ENCODE measurements at places on chromosomes 12 and 14.

DNA sequence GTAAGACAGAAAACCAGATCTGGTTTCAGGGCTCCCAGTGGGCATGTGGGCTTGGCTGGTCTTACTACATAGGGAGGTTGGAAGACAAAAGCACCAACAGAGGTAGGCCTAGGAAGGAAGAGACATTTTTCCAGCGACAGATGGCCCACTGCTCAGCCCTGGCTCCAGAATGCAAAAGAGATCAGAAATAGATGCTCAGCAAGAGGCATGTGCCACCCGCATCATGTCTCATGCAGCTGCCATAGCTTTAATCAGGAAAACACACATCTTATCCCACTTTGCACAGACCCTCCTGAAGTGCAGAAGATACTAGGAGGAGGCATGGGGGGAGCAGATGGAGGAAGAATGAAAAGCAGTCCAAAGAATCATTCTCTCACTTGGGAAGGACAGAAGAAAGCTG, 25.3 kb downstream of the VASH1 start:
- no peak for DNase-seq

GRCh38 chr14:96811265-96811664, 14.1 kb downstream of the VRK1 start:
- DNase-seq: no peak

- no peak for DNase-seq
Measured at GRCh38 chr14:23047034-23047634, 5.1 kb downstream of the PSMB11 start.

- no peak for DNase-seq
Measured at GRCh38 chr12:6199531-6200255, 507 bp upstream of the CD9 start.

DNA sequence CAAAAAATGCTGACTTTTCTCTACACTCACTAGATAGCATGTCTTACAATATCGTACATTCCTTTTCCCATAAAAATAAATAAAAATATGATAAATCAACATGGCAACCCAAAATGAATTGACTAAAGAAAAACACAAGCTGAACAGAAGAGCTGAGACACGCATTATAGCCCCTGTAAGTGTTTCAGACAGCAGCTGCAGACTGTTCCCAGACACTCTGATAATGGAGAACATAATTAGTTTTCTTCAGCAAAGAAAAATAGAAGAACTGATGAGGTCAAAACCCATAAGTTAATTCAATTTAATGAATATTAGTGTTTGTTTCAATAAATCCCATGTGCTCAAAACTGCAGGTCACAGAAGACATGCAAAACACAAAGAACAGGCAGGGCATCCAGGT, 23.8 kb downstream of the ST8SIA1 start:
- DNase-seq: no peak

DNA sequence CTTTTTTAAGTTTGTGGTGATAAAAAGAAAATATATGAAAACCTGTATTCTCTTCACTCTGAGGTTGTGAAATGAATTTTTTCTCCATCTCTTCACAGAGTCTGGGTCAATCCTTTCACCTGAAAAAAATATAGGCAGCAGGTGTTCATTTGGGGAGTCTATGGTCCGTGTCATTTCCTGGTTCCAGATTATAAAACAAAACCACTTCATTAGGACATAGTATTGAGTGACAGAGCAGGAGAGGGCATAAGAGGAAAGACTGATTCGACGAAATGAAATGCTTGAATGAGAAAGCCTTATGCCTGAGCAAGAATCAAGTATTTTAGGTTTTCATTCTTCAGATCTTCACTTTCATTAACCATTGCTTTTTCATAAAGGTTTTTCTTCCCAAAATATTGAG, 51.8 kb upstream of the NUAK1 start:
- no peak for DNase-seq

- no peak for DNase-seq
Measured at GRCh38 chr14:33057585-33057984, 118.9 kb downstream of the NPAS3 start.

DNA sequence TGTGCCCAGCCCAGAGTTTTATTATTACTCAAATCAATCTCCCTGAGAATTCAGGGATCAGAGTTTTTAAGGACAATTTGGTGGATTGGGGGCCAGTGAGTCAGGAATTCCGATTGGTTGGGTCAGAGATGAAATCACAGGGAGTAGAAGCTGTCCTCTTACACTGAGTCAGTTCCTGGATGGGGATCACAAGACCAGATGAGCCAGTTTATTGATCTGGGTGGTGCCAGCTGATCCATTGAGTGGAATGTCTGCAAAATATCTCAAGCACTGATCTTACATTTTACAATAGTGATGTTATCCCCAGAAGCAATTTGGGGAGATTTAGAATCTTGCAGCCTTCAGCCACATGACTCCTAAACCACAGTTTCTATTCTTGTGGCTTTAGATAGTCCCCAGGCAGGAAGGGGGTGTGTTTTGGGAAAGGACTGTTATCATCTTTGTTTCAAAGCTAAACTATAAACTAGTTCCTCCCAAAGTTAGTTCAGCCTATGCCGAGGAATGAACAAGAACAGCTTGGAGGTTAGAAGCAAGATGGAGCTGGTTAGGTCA, 89.1 kb upstream of the CNOT2 start:
- no peak for DNase-seq

GRCh38 chr12:83642205-83642604, 955.5 kb downstream of the TMTC2 start:
- DNase-seq: no peak

DNA sequence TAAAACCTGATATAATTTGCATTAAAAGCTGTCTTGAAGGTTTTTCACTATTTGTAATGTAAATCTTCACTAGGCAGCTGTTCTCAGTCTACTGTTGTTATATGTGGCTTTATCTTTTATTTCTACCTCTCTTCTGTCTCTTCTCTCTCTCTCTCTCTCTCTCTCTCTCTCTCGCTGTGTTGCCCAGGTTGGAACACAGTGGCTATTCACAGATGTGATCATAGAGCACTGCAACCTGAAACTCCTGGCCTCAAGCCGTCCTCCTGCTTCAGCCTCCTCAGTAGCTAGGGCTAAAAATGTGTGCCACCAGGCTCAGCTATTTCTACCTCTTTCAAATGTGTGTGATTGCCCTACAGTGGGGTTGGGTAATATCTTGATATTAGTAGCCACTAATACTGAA, 21.1 kb downstream of the FUT8 start:
- no peak for DNase-seq

GRCh38 chr14:96649327-96649601, 147.1 kb downstream of the PAPOLA start:
- no peak for DNase-seq

DNA sequence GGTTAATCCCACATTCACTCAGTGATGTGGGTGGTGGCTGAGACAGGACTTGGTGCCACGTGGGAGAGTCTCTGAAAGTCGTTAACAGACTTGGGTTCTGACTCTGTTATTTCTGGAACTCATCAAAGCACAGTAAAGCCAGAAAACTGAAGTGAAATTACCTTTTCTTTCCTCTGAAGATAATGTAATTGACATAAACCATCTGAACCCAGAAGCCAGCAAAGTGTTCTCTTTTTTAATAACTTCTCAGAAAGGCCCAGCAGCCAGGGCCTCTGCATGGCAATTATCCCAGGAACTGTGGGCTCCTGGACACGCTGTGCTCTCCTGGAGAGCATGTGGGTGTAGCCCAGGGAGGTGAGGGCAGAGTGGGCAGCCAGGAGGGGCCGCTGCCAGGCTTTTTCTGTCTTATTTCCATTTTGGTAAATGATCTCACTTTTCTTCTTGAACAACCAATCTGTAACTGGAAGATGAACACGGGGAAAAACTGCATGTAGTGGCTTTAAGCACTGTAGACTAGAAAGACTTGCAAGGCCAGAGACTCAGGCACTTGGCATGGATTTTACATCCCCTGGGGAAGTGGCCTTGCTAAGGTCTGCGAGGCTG, 444.1 kb upstream of the TMEM132C start:
- DNase-seq: no peak

DNA sequence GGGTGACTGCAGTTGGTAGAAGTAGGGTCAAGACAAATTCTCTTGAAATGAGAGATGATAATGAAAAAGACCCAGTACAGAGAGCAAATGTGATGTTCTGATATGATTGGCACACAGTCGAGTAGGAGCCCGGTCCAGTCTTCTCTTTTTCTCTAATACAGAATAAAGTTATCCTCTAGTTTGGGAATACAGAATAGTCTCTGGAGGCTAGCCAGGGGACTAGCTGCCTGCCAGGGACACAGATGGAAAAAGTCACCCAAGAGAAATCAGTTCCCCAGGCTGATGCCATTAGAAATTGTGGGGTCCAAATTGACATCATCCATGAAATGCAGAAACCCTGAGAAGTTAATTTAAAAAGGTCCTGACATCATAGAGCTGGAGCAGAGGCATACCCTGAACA, 177.2 kb upstream of the NEDD1 start:
- DNase-seq: no peak

DNA sequence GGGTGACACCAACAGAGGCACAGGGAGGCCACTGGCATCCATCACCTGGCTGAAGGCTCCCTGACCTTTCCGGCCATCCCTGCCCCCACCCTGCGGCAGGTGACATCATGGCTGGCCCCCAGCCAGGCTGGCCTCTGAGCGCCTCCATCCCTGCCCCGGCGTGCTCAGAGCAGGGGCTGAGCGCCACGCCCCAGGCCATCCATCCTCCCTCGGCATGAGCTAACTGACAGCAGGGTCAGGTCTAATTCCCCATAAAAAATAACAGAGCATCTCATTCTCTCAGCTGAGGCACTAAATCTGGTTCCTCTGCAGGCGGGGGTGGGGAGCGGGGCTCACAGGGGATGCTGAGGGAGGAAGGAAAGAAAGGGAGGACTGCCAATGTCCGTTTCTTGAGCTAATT, 50.7 kb downstream of the PRIMA1 start:
- DNase-seq: no peak

- DNase-seq: no peak
Measured at GRCh38 chr14:84397631-84398030, 1132.3 kb upstream of the FLRT2 start.

- DNase-seq: no peak
Measured at GRCh38 chr14:58866391-58866790, 228.6 kb downstream of the DACT1 start.

DNA sequence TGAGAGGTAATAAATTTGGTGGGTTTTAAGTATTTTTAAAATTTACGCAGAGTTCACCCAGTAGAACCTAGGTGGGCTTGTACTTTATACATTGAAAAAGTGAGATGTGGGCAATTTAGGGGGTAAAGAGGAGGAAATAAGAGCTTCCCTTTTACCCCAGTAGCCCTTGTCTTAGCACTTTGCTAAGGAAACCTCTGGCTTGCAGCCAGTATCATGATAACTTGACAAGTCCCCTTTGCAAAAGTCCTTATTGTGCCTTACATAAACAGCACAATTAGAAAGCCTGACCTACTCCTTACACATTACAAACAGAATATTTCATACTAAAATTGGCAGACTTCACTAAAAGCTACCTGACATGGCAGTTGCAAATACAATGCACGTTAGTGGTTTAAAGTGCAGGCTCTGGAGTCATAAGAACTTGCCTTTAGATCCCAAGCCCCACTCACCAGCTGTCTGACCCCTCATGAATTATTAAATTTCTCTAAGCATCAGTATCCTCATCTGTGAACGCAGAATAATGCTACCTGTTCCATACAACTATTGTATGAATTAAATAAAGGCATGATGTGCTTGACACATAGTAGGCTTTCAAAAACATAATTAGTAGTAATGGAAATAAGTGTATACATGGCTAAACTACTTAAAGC, 53.2 kb upstream of the NELL2 start:
- DNase-seq: no peak

DNA sequence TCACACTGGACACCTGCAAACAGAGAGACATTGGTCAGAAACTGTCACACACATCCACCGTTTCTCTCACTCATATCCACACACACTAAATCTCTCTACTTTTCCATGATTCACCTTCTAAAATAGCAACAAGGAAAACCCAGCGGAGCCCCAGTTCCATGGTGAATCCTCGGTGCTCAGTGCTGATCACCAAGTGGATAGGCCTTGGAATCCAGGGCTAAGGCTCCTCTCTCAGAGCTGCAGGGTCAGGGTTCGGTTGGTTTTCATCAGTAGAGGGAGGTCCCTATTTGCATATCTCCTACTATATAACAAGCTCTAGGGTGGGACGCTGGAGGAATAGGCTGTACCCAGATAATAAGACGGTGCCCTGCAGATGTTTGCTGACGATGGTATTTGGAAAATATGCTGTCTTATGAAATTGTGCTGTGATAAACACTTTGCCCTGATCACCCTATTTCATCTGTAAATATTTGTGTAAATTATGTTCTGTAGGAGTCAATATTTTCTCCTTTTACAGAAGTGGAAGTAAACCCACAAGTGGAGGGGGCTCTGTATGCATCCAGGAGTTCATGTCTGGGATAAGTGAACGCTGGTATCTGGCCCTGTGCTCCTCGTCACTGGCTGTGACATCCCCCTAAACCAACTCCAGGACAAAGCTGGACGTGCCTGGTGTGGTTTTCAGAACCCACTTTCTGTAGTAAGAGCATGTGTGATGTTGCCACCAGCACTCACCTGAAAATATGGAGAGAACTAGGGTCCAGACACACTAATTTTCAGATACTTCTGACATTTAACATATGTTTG, 709.2 kb downstream of the TMEM121 start:
- no peak for DNase-seq

DNA sequence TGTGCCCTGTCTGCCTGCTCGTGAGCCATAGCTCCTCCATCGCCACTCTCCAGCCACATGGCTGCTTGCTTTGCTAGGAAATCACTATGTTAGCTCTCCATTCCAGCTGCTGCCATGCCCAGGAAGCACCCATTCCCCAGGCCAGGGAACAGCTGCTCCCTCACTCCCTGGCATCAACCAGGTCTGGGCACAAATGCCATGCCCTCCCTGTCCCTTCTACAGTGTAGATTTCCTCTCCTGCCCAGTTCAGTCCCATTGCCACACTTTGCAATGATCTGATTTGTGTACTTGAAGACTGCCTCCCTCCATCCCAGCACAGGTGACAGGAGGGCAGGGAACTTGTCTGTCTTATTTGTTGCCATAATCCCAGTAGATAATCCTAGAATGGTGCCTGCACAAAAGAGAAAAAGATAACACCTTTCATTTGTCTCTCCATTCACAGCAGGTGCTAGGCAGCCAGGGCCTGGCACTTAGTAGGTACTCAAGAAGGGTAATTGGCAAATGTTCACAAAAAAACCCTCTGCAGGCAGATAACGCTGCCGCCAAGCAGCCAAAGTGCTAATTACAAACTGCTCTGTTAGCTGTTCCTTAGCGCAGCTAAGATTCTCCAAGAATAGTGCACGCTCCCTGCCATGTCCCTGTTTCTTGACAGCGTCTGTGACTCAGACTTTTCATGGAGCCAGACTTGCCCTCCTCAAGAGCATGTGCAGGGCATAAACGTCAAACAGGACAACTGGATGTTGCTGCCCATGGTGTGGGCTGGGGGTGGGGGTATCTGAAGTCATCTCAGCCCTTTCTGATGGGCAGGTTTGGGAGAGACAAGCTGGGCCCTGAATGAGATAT, 69.1 kb downstream of the ARL6IP4 start:
- DNase-seq: no peak

DNA sequence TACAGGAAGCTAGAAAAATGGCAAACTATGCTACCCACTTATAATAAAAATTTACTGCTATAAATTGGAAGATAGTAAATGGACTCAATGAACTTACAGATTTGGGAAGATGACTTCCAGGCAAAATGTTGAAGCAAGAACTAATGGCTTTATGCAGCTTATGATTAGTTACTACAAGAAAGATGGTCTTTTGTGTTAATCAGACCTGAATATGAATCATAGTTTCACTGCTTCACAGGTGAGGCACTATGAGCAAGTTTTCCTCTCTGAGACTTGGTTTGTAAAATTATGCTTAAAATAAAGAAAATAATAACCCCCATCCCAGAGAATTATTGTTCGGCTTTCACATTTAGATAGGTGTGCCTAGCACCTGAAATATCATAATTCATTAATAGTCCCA, 19.8 kb upstream of the DCN start:
- DNase-seq: no peak

GRCh38 chr14:106115401-106115800, 589.0 kb downstream of the TMEM121 start:
- no peak for DNase-seq
